ENCODE measurements at places on chromosomes 16 and 17.

- peak; percentile 86 for DNase-seq
Measured at GRCh38 chr17:67474081-67474661, 97.1 kb downstream of the PITPNC1 start.

GRCh38 chr16:67537636-67538591 lies 9.3 kb downstream of the RIPOR1 start:
- DNase-seq, result peak; percentile 71

- DNase-seq, result no peak
Measured at GRCh38 chr17:68397108-68397536, 60.2 kb downstream of the WIPI1 start.

- no peak for DNase-seq
Measured at GRCh38 chr17:5241861-5242671, 7.4 kb upstream of the SCIMP start.

GRCh38 chr17:40514013-40514875 lies 12.8 kb upstream of the TNS4 start:
- no peak for DNase-seq
